Activated T-cell treated with anti-CD3 and anti-CD28 coated beads, Interleukin-2, amount 50 U/mL, for 72 hours (primary cell): ENCODE measurements at places on chromosomes 6 and 20. TPM values are rescaled to one million over a fixed set of nuclear protein-coding genes. Genes with fewer than 3 reads are reported as not detected.

The SEC63 gene
- 90.7 TPM for total RNA-seq

The LINC00237 gene
- 0.41 TPM for total RNA-seq

The PRSS16 gene
- total RNA-seq, result 5.3 TPM

The KHDC1L gene
- total RNA-seq, result not detected

The PACRG gene
- not detected for total RNA-seq

The TREM1 gene
- total RNA-seq, result 0.38 TPM

The TINAG gene
- not detected for total RNA-seq

The ITCH gene
- total RNA-seq, result 72.1 TPM

The PPP2R5D gene
- total RNA-seq, result 60.5 TPM

The LRRN4 gene
- not detected for total RNA-seq

The PLCB4 gene
- total RNA-seq, result not detected

The GLP1R gene
- 0.77 TPM for total RNA-seq

The NRM gene
- total RNA-seq, result 26.9 TPM

The CFAP61 gene
- not detected for total RNA-seq
